ENCODE measurements at places on chromosomes 5 and 9.
A peak's percentile ranks its signal among the peaks of the same experiment; 100 is the strongest.

GRCh38 chr9:79857188-79857587 is 285.4 kb downstream of the TLE4 start:
- no peak for DNase-seq

GRCh38 chr5:35819668-35820067 is 37.0 kb upstream of the IL7R start:
- DNase-seq, result no peak

DNA sequence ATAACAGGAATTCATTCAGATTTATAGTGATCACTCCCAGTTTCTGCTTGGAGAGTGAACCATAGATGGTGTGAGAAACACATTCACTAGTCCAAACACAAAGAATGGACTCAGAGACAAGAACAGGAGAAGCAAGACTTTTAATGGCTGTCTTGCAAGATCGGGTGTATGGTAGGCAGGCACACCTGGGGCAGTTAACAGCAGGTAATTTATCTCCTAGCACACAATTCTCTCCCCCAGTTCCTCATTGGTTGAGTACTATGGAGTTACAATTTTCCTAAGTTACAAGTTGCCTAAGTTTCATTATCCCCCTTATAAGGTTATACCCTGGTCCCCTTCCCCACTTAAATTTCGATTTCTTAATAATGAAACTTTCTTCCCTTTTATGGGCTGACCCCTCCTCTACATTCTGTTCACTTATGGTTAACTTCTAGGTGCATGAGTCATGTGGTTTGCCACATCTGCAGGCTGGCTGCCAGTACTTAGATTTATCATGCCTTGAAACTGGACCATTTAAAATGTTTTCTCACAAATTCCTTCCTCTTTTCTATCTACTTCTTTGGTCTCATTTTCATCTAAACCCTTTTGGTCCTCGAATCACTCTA is 623.3 kb downstream of the HINT1 start:
- no peak for DNase-seq

- DNase-seq, result no peak
Observed at GRCh38 chr5:9722601-9723180, 92.5 kb upstream of the TAS2R1 start.

DNA sequence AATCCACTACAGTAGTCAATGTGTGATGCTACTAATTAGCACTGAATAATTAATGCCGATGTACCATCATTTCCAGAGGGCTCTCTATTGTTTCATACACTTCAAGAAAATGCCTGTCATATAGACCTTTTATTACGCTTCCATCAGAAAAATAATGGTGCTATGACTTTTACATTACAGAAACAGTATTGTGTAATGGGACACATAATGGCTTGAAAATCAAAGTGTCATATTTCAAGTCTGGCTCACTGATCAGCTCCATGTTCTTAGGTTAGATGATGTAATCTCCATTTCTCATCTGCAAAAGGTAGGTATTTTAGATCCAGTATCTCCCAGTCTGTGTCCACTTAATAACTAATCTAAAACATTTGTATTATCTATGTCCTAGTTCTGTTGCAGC is 990.6 kb upstream of the TYRP1 start:
- no peak for DNase-seq

- DNase-seq, result peak; percentile 41
Observed at GRCh38 chr5:80959768-80960442, at the start of gene RASGRF2. Gene RASGRF2, plus strand, starts transcription at chr5:80960363. Its CDS starts 376 bp downstream, at chr5:80960739.

DNA sequence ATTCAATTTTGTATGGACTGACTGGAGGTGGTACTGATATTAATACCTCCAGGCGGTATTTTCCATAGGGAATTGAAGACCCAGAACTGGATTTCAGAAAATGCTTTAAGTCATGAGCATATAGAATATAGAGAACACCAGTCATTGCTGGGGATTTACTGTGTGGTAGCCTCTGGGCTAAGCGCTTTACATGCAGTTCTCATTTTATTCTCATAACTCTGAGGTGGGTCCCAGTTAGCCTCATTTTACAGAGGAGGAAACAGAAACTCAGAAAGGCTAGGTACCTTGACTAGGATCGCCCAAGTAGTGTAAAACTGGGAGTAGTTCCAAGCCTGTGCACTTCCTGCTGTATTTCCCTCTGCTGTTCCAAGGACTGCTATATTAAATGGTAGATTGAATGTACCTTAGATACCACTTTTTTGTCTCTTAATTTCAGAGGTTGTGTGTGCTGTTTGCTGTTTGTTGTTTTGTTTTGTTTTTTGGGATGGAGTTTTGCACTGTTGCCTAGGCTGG is 13.8 kb downstream of the SLC44A1 start:
- DNase-seq, result no peak

DNA sequence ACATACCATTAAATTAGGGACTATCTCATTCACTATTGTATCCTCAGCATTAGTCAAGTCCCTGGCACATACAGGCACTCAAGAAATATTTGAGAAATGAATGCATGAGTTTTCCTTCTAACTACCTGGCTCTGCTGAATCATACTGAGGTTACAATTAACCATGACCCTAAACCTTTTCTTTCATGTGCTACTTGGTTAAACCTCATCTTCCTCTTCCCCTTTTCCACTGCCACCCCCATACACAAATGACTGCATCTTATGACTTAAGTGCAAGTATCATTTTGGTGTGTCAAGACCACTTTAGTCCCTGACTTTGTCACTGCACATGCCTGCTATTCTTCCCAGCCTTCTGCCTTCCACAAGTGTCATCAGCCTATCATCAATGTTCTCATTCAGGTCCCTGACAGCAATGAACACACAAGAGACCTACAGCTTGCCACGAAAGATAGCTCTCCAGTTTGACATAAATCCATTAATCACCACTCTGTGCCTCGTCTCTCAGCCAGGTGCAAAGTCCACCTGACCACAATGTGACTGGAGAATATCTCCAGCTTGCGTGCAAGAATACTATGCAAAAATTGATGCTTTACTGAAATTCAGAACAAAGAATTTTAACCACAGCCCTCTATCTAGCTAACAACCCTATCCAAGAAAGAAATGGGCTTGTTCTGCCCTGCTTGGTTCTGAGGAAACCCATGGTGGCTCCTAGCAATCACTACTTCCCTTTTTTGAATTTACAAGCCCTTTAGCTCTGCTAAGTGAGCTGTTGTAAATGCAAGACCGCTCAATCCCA is 74.5 kb downstream of the MAPKAP1 start:
- DNase-seq, result no peak

DNA sequence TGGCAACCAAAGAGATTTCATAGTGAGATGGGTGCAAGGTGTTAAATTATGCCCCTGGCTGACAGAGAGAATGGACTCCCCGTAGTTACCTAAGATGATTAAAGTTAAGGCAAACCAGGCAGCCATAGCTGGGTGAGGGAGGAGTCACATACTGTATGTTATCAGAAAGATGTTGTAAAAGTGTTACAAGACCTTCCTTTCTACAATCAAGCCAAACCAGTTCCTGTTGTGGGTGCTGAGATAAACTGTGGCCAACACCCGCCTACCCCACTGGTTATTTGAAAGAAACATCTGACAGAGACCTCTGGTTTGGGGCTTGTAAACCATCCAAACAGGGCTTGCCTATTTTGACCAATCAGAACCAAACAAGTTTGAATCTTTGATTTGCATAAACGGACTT is 684.7 kb upstream of the NUDT12 start:
- DNase-seq, result no peak

GRCh38 chr5:7533941-7534340 is 138.0 kb downstream of the ADCY2 start:
- no peak for DNase-seq

DNA sequence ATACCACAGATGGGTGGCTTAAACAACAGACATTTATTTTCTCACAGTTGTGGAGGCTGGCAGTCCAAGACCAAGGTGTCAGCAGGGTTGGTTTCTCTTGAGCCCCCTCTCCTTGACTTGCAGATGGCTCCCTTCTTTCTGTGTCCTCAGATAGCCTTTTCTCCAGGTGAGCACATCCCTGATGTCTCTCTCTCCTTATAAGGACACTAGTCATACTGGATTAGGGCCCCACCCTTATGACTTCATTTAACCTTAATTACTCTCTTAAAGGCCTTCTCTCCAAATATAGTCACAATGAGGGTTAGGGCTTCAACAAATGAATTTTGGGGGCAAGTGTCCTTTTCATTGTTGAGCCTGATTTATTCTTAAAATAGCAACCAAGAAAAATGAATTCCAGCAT is 14.7 kb downstream of the PTGER4 start:
- DNase-seq, result no peak

GRCh38 chr5:28408186-28408585 is 1369.8 kb upstream of the CDH9 start:
- DNase-seq, result no peak

GRCh38 chr9:113526231-113526746 is 62.8 kb downstream of the RGS3 start:
- no peak for DNase-seq

DNA sequence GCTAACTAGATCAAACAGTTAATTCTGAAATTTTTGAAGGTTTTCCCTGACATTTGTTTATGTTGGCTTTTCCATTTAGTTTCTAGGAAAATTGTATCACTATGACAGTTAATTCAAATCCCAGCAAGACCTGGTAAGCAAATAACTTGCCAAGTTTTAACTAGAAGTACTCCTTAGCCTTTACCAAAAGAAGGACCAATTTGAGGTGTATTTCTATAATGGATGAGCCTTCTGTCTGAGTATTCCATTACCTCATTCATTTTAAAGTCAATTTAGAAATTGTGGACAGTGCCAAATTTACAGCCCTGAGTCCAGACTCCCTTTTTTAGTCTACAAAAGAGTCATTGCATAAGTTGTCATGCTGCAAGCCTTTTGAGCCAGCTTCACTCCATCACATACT is 687.6 kb downstream of the CETN3 start:
- DNase-seq, result no peak

DNA sequence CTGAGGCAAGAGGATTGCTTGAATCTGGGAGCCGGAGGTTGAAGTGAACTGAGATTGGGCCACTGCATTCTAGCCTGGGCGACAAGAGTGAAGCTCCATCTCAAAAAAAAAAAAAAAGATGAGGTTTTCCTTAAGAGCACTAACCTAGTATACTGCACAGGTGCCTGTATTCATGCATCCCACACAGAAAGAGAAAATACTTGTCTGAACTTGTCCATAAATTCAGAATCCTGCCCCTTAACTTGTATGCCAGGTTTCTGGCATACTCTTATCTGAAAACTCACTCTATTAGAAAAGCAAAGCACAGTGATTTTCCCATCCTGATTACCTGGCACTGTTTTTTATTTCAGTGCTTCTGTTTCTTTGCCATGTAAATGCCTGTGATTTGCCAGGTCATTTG is 125.3 kb upstream of the CDKN2B start:
- no peak for DNase-seq

GRCh38 chr5:135671966-135672365 is 93.2 kb upstream of the CXCL14 start:
- DNase-seq, result no peak

GRCh38 chr9:89701221-89701798 is 96.5 kb downstream of the GADD45G start:
- peak; percentile 25 for DNase-seq

GRCh38 chr5:136458481-136458880 is 93.1 kb upstream of the TRPC7 start:
- no peak for DNase-seq

DNA sequence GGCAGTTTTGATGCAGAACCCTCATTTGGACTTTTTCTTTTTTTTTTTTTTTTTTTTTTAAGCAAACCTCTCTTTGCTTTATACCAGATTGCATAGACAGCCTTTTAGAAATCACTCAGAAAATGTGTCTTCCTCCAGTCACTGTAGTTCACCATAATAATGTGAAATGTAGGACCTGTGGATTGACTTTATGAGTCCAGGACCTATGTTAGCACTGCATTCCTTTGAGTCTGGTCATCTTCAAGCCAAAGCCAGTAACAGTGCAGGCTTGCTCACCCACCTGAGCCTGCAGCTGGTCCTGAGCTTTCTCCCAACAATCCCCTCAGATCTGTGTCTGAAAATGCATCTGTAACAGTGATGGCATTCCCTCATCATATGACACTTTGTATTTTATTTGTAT is 110.7 kb upstream of the NFIL3 start:
- no peak for DNase-seq

DNA sequence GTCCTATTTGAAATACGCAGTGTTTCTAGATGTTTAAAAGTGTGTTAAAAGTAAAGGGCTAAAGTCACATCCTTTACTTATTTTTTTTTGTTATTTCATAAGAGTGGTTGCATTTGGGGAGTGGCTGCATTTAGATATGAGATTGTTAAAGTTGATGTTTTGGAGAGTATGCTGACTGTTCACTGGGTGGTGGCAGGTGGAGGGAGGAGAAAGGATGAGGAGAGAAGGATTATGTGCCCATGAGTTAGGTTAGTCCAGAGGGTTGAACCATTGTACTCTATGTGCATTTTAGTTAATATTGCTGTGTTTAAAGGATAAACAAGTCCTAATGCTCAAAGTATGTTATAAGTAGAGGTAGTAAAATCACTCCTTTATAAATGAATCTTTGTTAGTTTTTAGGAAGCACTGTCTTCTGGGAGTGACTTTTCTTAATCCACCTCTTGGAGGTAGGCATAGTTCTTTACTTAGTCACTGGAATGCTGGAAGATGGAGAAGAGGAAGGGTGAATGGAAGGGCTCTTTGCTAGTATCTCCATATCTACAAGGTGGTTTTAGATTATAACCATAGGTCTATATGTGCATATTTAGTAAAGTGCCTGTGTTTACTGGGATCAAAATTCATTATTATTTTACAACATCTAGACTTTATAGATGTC is 332.3 kb downstream of the NPR3 start:
- DNase-seq, result no peak

DNA sequence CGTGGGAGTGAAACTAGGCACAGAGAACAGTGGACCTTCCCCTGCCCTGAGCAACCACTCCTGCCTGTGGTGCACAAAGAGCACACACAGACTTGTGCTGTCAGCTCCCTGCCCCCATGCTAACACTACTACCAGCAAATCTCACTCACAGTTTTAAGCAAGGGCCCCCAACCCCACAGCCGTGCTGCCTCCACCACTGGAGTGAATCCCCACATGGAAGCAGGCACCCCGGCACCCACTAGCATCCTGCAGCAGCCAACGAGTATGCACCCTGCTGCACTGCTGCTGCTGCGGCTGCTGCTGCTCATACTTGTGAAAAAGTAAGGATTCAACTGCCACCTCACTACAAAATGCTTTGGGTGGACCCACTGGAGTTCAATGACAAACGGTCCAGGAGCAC is 435.5 kb downstream of the SLCO4C1 start:
- DNase-seq, result no peak

DNA sequence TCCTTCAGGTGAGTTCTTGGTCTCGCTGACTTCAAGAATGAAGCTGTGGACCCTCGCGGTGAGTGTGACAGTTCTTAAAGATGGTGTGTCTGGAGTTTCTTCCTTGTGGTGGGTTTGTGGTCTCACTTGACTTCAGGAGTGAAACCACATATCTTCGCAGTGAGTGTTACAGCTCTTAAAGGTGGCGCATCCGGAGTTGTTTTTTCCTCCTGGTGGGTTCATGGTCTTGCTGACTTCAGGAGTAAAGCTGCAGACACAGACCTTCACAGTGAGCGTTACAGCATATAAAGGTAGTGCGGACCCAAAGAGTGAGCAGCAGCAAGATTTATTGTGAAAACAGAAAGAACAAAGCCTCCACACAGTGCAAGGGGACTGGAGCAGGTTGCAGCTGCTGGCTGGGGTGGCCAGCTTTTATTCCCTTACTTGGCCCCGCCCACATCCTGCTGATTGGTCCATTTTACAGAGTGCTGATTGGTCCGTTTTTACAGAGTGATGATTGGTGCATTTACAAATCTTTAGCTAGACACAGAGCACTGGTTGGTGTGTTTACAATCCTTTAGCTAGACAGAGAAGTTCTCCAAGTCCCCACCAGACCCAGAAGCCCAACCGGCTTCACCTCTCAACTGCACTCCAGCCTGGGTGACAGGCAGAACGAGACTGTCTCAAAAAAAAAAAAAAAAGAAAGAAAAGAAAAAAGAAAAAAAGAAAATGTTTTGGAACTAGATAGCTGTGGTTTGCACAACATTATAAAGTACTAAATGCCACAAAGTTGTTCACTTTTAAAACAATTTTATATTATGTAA is 9.1 kb upstream of the ERMP1 start:
- peak; percentile 24 for DNase-seq

Measured in T-helper 1 cell (primary cell).